RWPE1 (cell line): ENCODE measurements at places on chromosomes 4 and X.

DNA sequence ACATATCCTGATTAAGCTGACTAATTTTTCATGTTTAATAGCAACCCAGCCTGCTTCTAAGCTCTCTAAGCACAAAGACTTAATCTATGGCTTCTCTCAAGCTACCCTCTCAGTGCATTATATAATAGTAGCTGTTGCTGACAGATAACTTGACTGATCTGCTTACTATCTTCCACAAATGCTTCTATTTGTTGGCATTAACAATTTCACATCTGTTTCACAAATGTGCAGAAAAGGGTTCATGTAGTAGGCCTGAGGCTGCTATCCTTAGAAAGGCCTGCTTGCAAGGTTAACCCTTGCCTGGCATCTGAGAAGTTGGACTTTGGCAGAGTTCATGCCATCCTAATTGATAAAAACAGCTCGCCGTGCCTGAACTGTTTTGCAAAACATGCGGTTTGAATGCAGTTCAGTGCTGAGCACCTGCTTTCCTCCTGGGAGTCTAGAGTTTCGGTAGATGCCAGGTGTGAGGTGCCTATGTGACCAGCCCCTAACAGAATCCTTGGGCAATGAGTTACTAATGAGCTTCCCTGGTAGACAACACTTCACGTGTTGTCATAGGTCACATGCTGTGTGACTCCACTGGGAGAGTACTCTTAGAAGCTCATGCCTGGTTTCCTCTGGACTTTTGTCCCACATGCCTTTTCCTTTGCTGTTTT, 68.4 kb downstream of the NSG1 start:
- no peak for DNase-seq

DNA sequence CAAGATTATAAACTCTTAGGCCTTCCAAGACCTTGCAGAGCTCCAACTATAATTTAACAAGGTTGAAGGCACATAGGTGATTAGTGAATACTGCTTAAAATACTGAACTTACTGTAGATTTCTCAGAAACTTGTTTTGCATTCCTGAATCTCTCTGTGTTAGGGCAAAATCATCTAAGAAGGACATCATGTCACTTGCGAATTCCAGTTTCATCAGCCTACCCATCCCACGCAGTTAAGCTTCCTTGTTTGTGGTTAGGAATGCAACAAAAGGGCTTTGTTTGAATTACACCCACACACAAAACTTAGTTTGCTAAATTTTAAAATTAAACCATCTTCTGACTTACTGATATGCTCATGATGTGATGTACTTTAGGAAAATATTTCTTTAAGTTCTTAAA, 174.0 kb downstream of the SOWAHB start:
- peak; percentile 35 for DNase-seq

GRCh38 chrX:154372612-154373022, 1.8 kb downstream of the FLNA start:
- DNase-seq: no peak

DNA sequence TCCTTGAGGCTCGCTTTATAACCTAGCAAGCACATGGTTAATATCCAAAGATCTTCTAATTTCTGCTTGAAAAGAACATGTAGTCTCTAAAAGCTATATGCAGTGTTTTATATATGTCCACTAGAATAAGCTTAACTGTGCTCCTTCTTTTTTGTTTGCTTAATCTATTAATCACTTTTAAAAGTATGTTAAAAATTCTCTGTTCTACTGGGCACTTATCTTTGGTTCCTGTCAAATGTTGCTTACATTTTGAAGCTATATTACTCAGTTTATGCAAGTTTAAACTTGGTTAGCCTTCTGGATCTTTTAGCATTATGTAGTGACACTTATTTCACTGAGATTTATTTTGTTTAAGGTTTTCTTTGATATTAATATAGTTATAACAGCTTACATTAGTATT, 32.5 kb downstream of the MAOA start:
- no peak for DNase-seq

- no peak for DNase-seq
These were observed 163.3 kb downstream of the MID1 start for GRCh38 chrX:10457092-10457491.
